Suppressor macrophage treated with lipopolysaccharide for 1 hour (primary cell): ENCODE measurements at places on chromosomes 6 and 20.

GRCh38 chr6:14975471-14975817 is 270.4 kb upstream of the JARID2 start:
- peak; percentile 97 for DNase-seq

- no peak for DNase-seq
These were observed 310.7 kb upstream of the PREP start for GRCh38 chr6:105713474-105714118.

GRCh38 chr6:144845186-144845585 is 560.1 kb downstream of the UTRN start:
- no peak for DNase-seq

- DNase-seq: no peak
These were observed 234.5 kb downstream of the LRFN2 start for GRCh38 chr6:40352527-40353170.

- DNase-seq: no peak
These were observed 145.2 kb upstream of the THEMIS start for GRCh38 chr6:128046033-128046432.

DNA sequence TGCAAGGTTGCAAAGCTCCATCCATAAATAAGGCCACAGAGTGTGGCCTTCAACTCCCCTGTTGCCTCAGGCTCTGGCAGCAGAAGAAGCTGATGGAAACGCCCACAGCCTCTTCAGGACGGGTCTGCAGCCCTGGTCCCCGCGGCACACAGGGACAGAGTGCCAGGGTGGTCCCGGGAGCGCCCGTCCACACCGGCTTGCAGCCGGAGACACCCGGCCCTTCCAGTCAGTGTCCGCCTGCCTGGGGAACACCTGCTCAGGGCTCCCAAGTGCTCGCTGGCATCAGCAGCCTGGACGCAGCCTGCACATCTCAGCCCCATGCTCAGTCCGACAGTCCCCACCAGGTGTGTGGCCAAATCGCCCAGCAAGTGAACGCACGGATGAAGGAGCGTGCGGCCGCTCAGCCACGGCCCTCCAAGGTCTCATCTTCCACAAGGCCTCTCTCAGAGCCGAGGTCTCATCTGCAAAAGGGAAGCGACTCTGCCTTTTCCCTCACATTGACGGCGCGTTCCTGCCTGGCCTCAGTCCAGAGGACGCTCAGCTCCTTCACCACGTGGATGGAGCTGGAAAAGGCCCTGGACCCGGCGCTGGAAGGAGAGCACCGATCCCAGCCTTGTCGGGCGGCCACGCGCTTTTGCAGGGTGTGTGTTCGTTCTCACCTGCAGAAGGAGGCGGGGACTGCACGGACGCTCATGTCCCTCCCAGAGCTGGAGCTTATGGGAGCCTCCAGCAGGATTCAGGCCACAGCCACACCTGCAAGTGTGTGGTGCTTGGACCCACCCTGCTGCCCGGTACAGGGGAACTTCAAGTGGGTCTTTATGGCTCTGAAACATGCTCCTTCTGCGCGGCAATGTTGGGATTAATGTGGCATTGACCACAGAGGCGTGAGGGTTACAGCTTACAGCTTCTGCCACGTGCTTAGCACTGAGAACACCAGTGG is 180.4 kb downstream of the DLL1 start:
- no peak for DNase-seq

GRCh38 chr6:45946352-45946751 is 69.3 kb downstream of the CLIC5 start:
- DNase-seq: no peak

- no peak for DNase-seq
These were observed 10.5 kb upstream of the CEP43 start for GRCh38 chr6:166988674-166989201.

GRCh38 chr20:25039697-25040437 is 18.1 kb downstream of the ACSS1 start:
- no peak for DNase-seq

GRCh38 chr6:169571123-169571962 is 130.5 kb downstream of the WDR27 start:
- DNase-seq: no peak

GRCh38 chr6:33547499-33547898 is 32.6 kb downstream of the BAK1 start:
- DNase-seq: no peak

GRCh38 chr6:88870717-88871330 is 92.6 kb downstream of the RNGTT start:
- peak; percentile 73 for DNase-seq

DNA sequence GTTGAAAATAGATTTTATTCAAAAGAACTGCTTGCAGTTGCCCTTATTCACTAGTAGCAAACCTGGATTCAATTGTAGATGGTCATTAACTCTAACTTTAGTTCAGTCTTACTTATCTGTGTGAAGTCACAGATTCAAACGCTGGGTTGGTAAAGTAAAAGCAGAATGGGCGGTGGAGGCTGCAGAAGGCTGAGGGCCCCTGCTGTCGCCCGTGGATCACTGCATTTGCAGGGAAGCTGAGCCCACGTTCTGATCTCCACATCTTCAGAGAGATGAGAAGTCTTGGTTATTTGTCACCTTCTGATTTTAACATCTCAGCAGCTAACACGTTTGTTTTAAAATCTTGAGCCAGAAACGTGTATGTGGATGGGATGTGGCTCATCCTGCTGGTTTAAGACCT is 75.1 kb downstream of the SNX9 start:
- DNase-seq: no peak

- no peak for DNase-seq
These were observed 77.0 kb downstream of the FAM120B start for GRCh38 chr6:170383466-170384035.

- no peak for DNase-seq
These were observed 3.7 kb upstream of the FAXC start for GRCh38 chr6:99353126-99353525.

DNA sequence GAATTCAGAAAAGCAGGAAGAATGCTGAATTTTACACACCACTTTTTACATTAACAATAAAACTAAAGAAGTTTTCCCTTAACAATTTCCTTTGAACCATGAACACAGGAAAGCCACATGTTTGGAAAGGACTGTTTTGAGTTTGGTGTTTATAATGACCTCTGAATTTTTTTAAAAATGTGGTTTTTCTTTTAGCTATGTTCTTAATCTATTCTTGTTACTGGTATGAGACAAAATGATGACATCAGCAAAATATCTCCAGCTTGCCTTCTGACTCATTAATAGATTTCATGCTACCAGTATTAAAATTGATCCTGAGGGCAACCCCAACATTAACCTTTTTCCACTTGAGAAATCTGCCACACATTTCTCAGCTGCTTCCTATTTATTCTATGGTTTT is 217.5 kb upstream of the THEMIS start:
- no peak for DNase-seq

- DNase-seq: no peak
These were observed 33.0 kb downstream of the CHRNA4 start for GRCh38 chr20:63328026-63328700.

- DNase-seq: no peak
These were observed 73.8 kb upstream of the VSTM2L start for GRCh38 chr20:37829128-37829527.

- DNase-seq: no peak
These were observed 12.5 kb downstream of the CRYBG1 start for GRCh38 chr6:106372838-106373501.

GRCh38 chr6:133610227-133610840 is 278.6 kb upstream of the TCF21 start:
- no peak for DNase-seq

DNA sequence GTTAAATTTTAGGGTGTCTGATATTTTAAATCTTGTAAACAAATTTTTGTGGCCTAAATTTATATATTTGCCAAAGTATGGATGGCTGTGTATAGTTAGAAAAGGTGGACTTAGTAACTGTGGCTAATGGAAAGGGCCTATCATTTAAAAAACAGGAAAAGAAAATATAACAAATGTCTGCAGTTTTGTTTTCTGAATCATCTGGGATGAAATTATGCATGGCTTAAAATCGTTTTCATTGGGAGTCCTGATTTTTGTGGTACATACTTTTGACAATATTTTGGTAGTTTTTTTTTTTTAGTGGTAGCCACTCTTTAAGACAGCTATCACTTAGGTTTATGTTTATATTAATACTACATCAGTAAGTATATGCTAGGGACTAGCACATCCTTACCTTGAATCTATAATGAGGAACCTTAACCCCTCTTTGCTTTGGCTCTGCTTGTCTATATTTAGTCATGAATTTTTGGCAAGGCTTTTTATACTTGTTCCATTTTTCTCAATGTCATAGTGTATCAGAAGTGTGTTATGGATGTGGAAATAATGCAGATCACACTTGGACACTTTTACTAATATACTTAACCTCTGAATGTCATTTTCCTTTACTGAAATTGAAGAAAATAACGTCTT is 5.6 kb downstream of the ARID1B start:
- no peak for DNase-seq

- peak; percentile 48 for DNase-seq
These were observed 103.2 kb upstream of the EMILIN3 start for GRCh38 chr20:41469868-41470267.

DNA sequence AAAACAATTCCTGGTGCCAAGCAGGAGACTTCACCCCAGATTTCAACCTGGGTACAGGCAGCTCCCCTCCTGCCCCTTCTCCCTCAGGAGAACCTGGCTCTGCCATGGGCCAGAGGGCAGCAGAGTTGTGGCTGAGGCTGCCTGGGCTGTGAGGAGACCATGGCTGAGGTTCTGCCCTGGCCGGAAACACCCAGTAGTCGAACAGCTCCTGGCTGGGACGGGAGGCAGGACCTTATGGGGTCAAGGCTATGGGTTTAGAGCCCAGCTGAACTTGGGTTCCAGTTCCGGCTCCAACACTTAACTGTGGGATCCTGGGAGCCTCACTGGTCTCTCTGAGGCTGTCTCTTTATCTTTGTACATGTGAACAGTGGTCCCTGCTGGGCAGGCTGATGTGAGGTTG is 8.5 kb downstream of the C6orf132 start:
- no peak for DNase-seq

GRCh38 chr6:168678588-168678987 is 237.6 kb downstream of the SMOC2 start:
- DNase-seq: no peak

GRCh38 chr6:1739220-1739619 is 129.5 kb downstream of the FOXC1 start:
- DNase-seq: no peak

- DNase-seq: no peak
These were observed 17.3 kb downstream of the PLN start for GRCh38 chr6:118565311-118565960.

DNA sequence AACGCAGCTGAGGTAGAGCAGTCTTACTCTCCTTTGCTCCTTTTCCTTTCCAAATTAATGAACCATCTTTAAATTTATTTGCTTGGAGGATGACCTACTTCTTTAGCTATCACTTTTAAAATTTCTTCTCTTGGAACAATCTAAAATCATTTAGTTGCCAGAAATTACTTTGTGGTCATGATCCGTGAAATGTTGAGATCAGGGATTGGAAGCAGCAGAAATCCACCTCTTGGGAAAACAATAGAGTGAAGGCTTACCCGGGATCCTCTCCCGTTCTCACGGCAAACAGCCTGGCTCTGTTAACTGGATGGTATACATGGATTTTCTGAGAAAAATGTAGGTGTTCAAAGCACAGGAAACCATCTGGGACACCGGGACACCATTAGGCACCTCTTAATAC is 7.7 kb downstream of the AKAP12 start:
- DNase-seq: no peak

GRCh38 chr6:52632011-52632410 is 38.9 kb upstream of the TMEM14A start:
- no peak for DNase-seq

DNA sequence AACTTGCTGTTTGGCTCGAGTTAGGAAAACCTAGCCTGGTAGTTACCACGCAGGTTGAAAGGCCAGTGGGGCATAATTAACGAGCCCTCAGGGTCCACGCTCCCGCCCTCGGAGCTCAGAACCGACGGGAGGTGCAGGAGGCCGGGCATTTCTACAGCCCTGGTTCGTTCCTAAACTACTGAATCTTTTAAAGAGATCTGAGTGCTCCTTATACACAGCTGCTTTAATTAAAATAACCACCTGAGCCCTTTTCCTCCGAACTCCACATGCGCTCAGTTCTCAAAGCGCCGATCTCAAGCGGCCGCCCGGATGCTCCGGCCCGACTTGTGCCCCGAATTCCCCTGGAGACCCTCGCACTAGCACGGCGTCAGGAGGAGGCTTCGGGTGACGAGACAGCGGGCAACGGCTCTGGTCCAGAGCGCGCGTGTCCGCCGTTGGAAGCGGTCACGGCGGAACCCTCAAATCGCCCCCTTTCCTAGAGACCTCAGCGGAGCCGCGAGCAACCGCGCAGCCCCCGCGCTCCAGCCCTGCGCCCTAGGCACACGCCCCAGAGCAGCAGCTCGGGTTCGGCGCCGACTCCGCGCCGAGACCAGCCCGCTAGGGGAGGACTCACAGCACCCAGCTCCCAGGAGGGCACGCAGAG is 397 bp downstream of the WDR27 start:
- no peak for DNase-seq

DNA sequence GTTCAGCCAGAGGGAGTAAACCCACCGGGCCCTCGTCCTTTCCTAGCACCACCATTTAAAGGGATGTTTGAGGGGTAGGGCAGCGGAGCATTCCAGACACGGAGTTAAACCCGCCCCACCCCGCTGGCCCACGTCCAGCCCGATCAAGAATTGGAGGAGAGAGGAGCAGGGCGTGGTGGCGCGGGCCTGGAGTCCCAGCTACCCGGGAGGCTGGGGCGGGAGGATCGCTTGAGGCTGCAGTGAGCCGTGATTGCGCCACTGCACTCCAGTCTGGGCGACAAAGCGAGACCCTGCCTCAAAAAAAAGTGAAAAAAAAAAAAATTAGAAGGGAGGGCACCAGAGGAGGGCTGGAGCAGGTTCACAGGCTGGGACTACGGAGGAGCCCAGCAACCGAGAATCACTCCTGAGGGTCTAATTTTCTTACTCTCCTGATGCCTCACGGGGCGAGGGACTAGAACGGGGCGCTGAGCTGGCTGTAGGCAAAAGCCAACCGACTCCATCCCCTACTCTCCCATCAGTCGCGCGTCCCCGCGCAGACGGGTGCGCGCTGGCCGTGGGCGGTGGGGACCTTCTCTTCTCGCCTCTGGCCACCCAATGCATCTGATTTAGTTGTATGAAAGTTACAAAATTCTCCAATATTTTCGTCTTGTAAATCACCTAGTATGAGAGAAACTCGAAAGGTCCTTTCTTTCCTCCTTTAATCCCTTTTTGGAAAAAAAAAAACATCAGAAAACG is 6.1 kb upstream of the HSPA1B start:
- peak; percentile 78 for DNase-seq

GRCh38 chr6:37456126-37456525 is 23.1 kb downstream of the CMTR1 start:
- no peak for DNase-seq

GRCh38 chr20:41524980-41525613 is 93.1 kb downstream of the CHD6 start:
- DNase-seq: peak; percentile 12

- peak; percentile 60 for DNase-seq
These were observed 78.6 kb downstream of the KIF13A start for GRCh38 chr6:17908831-17909230.

DNA sequence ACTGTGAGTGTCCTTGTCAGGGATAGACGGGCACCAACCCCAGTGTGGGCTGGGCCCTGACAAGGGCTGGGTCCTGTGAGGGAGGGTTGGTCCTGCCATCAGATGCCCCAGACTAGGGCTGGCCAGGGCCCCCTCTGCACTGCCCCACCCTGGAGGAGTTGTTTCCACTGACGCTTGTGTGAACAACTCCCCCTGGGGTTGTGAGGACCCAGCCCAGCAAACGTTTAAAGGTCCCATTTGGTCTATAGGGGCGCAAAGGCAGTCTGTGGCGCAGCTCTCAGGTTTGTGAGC is 104.1 kb downstream of the BMP7 start:
- no peak for DNase-seq
